ENCODE measurements at places on chromosomes 4 and X.

- no peak for DNase-seq
Observed at GRCh38 chrX:15563056-15563455, 37.7 kb downstream of the ACE2 start.

GRCh38 chr4:108717386-108717785 lies 45.5 kb downstream of the ETNPPL start:
- DNase-seq: no peak

GRCh38 chr4:6916587-6917460 lies 7.2 kb downstream of the TBC1D14 start:
- no peak for DNase-seq

DNA sequence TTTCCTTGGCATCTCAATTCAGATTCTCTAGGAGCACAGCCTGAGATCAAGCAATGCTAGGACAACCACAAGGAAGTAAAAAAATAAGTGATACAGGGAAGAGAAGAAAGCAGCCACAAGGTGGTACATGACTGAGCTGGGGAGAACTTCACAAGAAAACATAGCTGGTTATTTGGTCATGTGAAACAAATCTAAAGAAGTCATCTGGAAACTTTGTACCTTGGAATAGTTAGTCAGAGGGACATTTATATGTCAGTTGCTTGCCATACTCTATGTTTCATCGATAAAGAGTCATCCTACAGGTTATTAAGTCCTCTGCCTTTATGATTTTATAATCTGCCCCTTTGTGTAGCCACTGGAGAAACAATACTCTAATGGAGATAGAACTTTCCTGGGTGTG lies 575.1 kb downstream of the IL15 start:
- no peak for DNase-seq

DNA sequence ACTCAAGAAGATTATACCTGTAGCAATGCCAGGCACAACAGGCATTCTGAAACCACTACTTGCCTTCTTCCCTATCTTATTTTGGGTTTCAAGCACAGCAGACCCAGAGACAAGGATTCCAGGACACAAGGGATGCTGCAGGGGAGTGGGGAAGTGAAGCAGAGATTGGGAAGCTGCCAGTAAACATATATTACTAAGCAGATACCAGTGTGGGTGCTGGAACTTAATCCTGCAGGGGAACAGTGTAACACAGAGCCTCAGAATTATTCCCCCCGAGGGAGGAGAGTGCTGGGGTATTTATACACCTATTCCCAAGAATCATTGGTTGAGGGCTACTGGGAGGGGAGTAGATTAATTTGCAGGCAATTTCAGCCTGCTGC lies 33.3 kb upstream of the MAML3 start:
- DNase-seq: no peak

All from AG09319 (cell line).